ENCODE measurements at places on chromosomes 6 and 20. TPM values are rescaled to one million over a fixed set of nuclear protein-coding genes. Genes with fewer than 3 reads are reported as not detected.
A peak's percentile ranks its signal among the peaks of the same experiment; 100 is the strongest.

Gene ELOVL4
- 0.88 TPM for total RNA-seq

Gene C6orf141
- not detected for total RNA-seq

GRCh38 chr20:25865715-25866656, 169.3 kb upstream of the ZNF337 start:
- H3K27ac ChIP-seq: no peak overlapping the region
- no peaks in the 10 kb centered on the region for H3K36me3 ChIP-seq
- peaks cover 63% of the 10 kb centered on the region for H3K27me3 ChIP-seq
- DNase-seq: peak; percentile 92
- peaks cover 32% of the 10 kb centered on the region for H3K4me1 ChIP-seq

Gene FOXQ1
- not detected for total RNA-seq

Gene MRPS18B
- total RNA-seq: 83.6 TPM

DNA sequence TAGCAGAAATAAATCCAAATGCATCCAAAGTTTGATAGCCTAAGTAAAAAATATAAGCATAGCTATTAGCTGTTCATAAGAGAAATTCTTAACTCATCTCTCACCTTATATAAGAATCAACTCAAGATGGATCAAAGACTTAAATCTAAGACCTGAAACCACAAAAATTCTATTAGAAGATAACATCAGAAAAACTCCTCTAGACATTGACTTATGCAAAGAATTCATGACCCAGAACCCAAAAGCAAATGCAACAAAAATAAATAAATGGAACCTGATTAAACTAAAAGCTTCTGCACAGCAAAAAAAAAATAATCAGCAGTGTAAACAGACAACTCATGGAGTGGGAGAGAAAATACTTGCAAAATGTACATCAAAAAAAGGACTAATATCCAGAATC, 184.3 kb downstream of the TFAP2A start:
- H3K4me1 ChIP-seq: no peaks in the 10 kb centered on the region
- H3K4me3 ChIP-seq: no peak overlapping the region
- H3K27me3 ChIP-seq: no peaks in the 10 kb centered on the region
- DNase-seq: no peak

DNA sequence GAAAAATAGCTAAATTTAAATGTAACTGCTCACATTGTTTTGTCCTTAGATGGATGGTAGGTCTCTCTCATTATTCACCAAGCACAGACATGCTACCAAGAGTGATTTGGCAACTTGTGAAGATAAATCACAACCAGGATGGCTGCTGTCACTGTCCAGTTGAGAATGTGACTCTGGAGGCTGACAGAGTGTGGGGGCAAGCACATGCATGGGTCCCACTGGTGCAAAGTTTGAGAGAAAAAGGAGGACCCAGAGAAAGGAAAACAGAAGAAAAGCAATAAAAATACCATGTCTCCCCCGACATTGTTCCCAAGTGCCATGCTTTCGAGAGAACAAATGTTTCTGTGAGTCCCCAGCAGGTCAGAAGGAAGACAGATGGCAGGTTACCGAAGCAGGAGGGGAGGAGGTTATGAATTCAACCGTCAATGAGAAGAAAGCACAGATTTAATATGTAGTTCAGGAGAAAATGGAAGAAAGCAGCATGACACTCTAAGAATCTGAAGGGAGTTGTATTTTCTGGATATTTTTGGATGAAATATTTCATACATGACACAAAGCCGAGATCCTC, 73.0 kb upstream of the TSHZ2 start:
- peaks cover 5% of the 10 kb centered on the region for H3K4me1 ChIP-seq
- DNase-seq: no peak
- H3K27ac ChIP-seq: no peak overlapping the region
- H3K27me3 ChIP-seq: peaks cover 15% of the 10 kb centered on the region

Gene STX11
- total RNA-seq: 15.5 TPM

DNA sequence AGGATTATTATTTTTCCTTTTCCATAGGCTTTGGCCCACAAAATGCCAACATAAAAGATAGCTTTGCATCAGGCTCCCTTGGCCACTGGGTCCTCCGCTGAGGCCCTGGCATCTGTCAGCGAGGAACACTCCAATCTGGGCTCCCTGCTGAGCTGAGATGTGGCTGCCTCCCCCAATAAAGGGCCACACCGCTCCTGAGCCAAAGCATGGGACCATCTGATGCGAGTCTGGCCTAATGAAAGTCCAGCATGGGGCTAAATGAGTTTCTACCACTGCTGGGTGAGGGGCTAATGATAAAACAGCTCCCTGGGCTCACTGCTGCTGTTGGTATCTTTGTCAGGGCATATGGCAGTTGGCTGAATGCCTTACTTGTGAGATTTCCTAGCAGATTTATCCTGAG, 817.5 kb upstream of the SLC35B3 start:
- no peak overlapping the region for H3K4me3 ChIP-seq
- no peaks in the 10 kb centered on the region for H3K4me1 ChIP-seq
- H3K27ac ChIP-seq: no peak overlapping the region
- no peak for DNase-seq

DNA sequence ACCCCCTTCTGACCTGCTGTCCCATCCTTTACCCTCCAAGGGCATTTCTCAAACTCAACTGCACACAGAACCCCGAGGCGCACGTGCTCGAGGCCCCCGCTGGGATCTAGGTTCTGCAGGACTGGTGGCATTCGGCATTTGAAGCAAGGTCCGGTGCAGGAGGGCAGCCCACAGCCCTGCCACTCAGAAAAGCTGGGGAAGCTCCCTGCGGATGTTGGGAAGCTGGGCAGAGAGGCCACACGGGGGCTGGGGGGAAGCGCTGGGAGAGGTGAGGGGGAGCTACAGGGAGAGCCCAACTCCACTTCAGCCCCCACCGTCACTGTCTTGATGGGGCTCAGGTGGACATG, 51.2 kb upstream of the SLCO4A1 start:
- no peak overlapping the region for H3K4me3 ChIP-seq
- no peak overlapping the region for H3K27ac ChIP-seq
- H3K27me3 ChIP-seq: peaks cover 12% of the 10 kb centered on the region
- H3K36me3 ChIP-seq: no peaks in the 10 kb centered on the region

- no peak overlapping the region for H3K27ac ChIP-seq
- no peak for DNase-seq
- H3K36me3 ChIP-seq: no peaks in the 10 kb centered on the region
- no peak overlapping the region for H3K4me3 ChIP-seq
- no peaks in the 10 kb centered on the region for H3K4me1 ChIP-seq
Measured at GRCh38 chr6:93580446-93580845, 161.1 kb upstream of the EPHA7 start.

DNA sequence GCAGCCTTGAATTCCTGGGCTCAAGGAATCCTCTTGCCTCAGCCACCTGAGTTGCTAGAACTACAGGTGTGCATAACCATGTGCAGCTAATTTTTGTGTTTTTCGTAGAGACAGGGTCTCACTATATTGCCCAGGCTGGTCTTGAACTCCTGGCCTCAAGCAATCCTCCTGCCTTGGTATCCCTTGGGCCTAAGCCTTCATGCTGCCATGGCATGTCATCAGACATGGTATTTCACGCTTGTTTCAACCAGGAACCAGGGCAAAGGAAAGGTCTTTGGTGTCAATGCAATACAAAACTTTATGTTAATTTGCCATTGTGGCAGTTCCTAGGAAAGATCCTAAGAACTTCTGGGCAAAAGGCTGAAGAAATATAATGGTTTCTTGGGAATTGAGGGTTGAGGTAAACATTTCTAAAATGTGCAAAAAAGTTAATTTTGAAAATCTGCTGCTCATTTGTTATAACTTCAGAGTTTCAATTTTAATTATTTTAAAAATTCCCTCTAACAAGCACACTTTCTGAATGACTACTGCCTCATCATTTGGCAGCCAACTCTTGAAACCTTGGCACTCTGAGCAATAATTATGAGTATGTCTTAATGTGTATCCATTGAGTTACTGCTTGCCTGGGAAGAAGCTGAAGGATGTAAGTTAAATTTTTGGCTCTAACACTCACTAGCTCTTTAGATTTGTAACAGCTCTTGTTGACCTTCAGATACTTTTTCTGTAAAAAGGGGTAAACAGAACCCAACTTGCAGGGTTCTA, 154.1 kb downstream of the GJA10 start:
- peak overlapping the region; percentile 11 for H3K4me3 ChIP-seq
- peak; percentile 54 for DNase-seq
- H3K4me1 ChIP-seq: peaks cover 29% of the 10 kb centered on the region
- peak overlapping the region; percentile 80 for H3K27ac ChIP-seq

Gene HUS1B
- 2.1 TPM for total RNA-seq

GRCh38 chr6:157990321-157991066, 8.8 kb downstream of the SYNJ2 start:
- H3K4me1 ChIP-seq: peaks cover 36% of the 10 kb centered on the region
- peak; percentile 78 for DNase-seq
- peak overlapping the region; percentile 76 for H3K4me3 ChIP-seq
- no peaks in the 10 kb centered on the region for H3K27me3 ChIP-seq

Gene PTCHD4
- total RNA-seq: not detected

- no peaks in the 10 kb centered on the region for H3K27me3 ChIP-seq
- DNase-seq: peak; percentile 65
- peaks cover 44% of the 10 kb centered on the region for H3K4me1 ChIP-seq
- peaks cover 16% of the 10 kb centered on the region for H3K36me3 ChIP-seq
- peak overlapping the region; percentile 58 for H3K4me3 ChIP-seq
Measured at GRCh38 chr20:53146201-53146891, 174.2 kb downstream of the TSHZ2 start.

Gene SEMG1
- not detected for total RNA-seq

- H3K4me1 ChIP-seq: peaks cover 28% of the 10 kb centered on the region
- H3K36me3 ChIP-seq: peaks cover 9% of the 10 kb centered on the region
- DNase-seq: no peak
Measured at GRCh38 chr6:143564484-143565017, 53.0 kb upstream of the FUCA2 start.

- DNase-seq: no peak
- peak overlapping the region; percentile 25 for H3K4me3 ChIP-seq
- H3K36me3 ChIP-seq: peaks cover 74% of the 10 kb centered on the region
- H3K4me1 ChIP-seq: peaks cover 61% of the 10 kb centered on the region
- H3K27me3 ChIP-seq: no peaks in the 10 kb centered on the region
Measured at GRCh38 chr20:31706607-31707257, 15.9 kb downstream of the BCL2L1 start.

GRCh38 chr6:87151471-87151780, 3.9 kb upstream of the ZNF292 start:
- peak overlapping the region; percentile 95 for H3K27ac ChIP-seq
- peaks cover 32% of the 10 kb centered on the region for H3K4me1 ChIP-seq
- peaks cover 6% of the 10 kb centered on the region for H3K36me3 ChIP-seq
- no peak for DNase-seq
- peaks cover 18% of the 10 kb centered on the region for H3K27me3 ChIP-seq

Gene NRN1
- total RNA-seq: 4.8 TPM

- H3K27me3 ChIP-seq: no peaks in the 10 kb centered on the region
- no peaks in the 10 kb centered on the region for H3K4me1 ChIP-seq
- peaks cover 44% of the 10 kb centered on the region for H3K36me3 ChIP-seq
- DNase-seq: no peak
- no peak overlapping the region for H3K27ac ChIP-seq
Measured at GRCh38 chr6:150905769-150906168, 40.3 kb downstream of the MTHFD1L start.

GRCh38 chr20:37390891-37391525, 45.1 kb downstream of the SRC start:
- H3K36me3 ChIP-seq: no peaks in the 10 kb centered on the region
- no peaks in the 10 kb centered on the region for H3K27me3 ChIP-seq
- no peak overlapping the region for H3K4me3 ChIP-seq
- DNase-seq: no peak

DNA sequence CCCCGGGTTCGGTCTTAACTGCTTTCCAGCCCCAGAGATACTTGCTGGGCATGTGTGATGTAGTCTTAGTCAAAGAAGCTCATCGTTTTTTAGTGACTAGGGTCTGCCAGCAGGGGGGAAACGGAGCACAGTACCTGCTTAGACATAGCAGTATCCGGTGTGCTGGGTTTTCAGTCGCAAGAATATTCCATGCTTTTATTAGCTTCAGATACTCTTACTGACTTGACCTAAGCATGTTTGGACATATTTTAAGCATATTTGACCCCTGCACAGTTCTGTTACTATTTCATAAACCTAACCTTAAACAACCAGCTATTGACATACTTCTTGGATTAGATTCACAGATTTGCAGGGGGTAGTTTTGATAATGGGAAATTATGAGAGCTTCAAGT, 3.0 kb downstream of the E2F3 start:
- no peaks in the 10 kb centered on the region for H3K27me3 ChIP-seq
- H3K4me1 ChIP-seq: peaks cover 46% of the 10 kb centered on the region
- peak; percentile 90 for DNase-seq

DNA sequence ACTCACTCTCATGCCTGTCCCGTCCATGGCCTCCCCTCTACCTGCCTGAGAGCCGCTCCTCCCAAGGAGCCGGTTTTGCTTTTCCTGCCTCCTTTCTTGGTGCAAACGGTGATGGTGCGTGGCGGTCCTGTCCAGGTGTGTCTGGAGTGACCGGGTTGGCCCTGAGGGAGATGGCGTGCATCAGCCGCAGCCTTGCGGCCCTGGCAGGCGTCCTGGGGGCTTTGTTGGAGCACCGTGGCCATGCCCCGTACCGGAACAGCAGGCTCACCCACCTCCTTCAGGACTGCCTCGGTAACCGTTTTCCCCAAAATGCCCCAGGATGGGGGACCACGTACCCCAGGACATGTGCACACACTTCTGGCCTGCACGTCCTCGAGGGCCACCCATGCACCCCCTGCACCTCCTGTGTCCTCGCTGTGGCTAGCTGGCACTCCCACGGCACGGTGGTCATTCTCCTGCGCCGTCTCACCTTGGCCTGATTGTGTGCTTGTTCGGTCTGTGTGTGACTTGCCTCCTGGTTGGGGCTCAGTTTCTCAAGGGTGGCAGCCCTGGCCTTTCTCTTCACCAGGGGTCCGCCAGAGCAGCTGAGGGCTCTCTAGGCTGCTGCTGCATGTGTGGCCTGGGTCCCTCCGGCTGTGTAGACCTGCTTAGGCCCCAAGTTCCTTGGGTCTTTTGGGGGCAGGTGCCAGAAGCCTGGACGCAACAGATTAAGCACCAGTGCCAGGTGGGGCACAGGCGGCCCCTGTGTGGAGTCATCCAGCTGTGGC, 36.4 kb downstream of the FRMD1 start:
- H3K36me3 ChIP-seq: no peaks in the 10 kb centered on the region
- no peak overlapping the region for H3K27ac ChIP-seq
- H3K4me3 ChIP-seq: no peak overlapping the region
- H3K27me3 ChIP-seq: no peaks in the 10 kb centered on the region
- H3K4me1 ChIP-seq: no peaks in the 10 kb centered on the region
- no peak for DNase-seq

Gene SIGLEC1
- not detected for total RNA-seq

DNA sequence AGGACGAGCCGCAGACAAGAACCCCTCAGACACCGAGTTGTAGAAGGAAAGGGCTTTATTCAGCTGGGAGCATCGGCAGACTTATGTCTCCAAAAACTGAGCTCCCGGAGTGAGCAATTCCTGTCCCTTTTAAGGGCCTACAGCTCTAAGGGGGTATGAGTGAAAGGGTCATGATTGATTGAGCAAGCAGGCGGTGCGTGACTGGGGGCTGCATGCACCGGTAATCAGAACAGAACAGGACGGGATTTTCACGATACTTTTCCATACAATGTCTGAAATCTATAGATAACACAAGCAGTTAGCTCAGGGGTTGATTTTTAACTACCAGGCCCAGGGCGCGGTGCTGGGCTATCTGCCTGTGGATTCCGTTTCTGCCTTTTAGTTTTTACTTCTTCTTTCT, 226.4 kb upstream of the PLCB4 start:
- no peak overlapping the region for H3K27ac ChIP-seq
- no peaks in the 10 kb centered on the region for H3K4me1 ChIP-seq
- H3K27me3 ChIP-seq: no peaks in the 10 kb centered on the region
- no peaks in the 10 kb centered on the region for H3K36me3 ChIP-seq
- H3K4me3 ChIP-seq: no peak overlapping the region

Gene HELZ2
- total RNA-seq: 13.7 TPM

GRCh38 chr6:128696691-128697689, 176.6 kb upstream of the PTPRK start:
- no peak overlapping the region for H3K4me3 ChIP-seq
- H3K27me3 ChIP-seq: no peaks in the 10 kb centered on the region
- no peaks in the 10 kb centered on the region for H3K36me3 ChIP-seq
- DNase-seq: no peak

Gene PCK1
- not detected for total RNA-seq

Gene GABRR1
- total RNA-seq: not detected
